ENCODE measurements at places on chromosomes 12 and 14. TPM values are rescaled to one million over a fixed set of nuclear protein-coding genes. Genes with fewer than 3 reads are reported as not detected.

Gene PRDM4
- total RNA-seq = 22.3 TPM

Gene KRT2
- not detected for total RNA-seq

Gene G2E3
- total RNA-seq = 18.9 TPM

Gene ANKRD9
- total RNA-seq = 24.2 TPM

Gene LIN7A
- 0.19 TPM for total RNA-seq

Gene CIDEB
- 7.5 TPM for total RNA-seq

Gene KRT82
- total RNA-seq = not detected

Gene PZP
- total RNA-seq = 2.4 TPM

Gene TSPAN19
- total RNA-seq = under 0.01 TPM

Gene FOXN4
- total RNA-seq = not detected

Gene A2ML1
- total RNA-seq = 0.28 TPM

Gene OTUB2
- total RNA-seq = 0.84 TPM

Gene CATSPERB
- total RNA-seq = 0.68 TPM

Gene OR11H12
- not detected for total RNA-seq

Gene NKX2-1
- total RNA-seq = not detected

Gene UNC79
- under 0.01 TPM for total RNA-seq

Gene RAPGEF3
- 52.0 TPM for total RNA-seq

Gene NPAS3
- total RNA-seq = not detected

Gene SMIM41
- total RNA-seq = not detected

Gene MIA2
- total RNA-seq = 21.2 TPM

Gene TMEM132C
- total RNA-seq = not detected

Gene SOX5
- total RNA-seq = 0.33 TPM

Gene GLIPR1L1
- total RNA-seq = not detected

Gene OTOGL
- 1.2 TPM for total RNA-seq

Gene VTI1B
- 50.2 TPM for total RNA-seq
